ENCODE measurements at places on chromosomes 13 and 19. TPM values are rescaled to one million over a fixed set of nuclear protein-coding genes. Genes with fewer than 3 reads are reported as not detected.
A peak's percentile ranks its signal among the peaks of the same experiment; 100 is the strongest.

The PNMA8B gene
- 5.3 TPM for total RNA-seq

The GPR4 gene
- 2.2 TPM for total RNA-seq

The LMTK3 gene
- 21.0 TPM for total RNA-seq

The ATP8B3 gene
- total RNA-seq: 2.9 TPM

The CCDC169 gene
- 2.0 TPM for total RNA-seq

The DNAAF3 gene
- 7.3 TPM for total RNA-seq

The DAPK3 gene
- 113 TPM for total RNA-seq

The LHB gene
- total RNA-seq: not detected

The LRP3 gene
- total RNA-seq: 25.7 TPM

The PLEKHF1 gene
- 15.7 TPM for total RNA-seq

The NLRP11 gene
- 0.17 TPM for total RNA-seq

The PRODH2 gene
- total RNA-seq: 0.46 TPM

The ZNF433 gene
- total RNA-seq: 7.7 TPM

The ZNF563 gene
- 2.9 TPM for total RNA-seq

The TMC4 gene
- total RNA-seq: 198 TPM

The NDUFA11 gene
- 244 TPM for total RNA-seq

DNA sequence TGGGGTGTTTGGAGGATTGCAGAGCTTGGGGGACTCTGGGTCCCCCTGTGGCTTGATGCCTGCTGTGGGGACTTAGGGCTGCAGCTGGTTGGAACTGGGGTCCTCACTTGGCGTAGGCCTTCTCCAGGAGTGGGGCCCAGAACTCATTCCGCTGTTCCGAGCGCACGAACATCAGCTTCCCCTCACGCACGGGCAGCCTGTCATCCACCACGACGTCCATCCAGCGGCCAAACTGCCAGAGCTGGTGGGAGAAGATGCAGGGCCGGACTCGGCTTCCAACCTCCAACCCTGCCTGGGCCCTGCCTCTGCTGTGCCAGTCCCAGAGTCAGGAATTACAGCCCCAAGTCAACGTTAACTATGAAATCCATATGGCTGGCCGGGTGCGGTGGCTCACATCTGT, 2.6 kb downstream of the CAPN12 start:
- DNase-seq: no peak

GRCh38 chr19:2027361-2027760, 11.8 kb upstream of the BTBD2 start:
- no peak for DNase-seq

DNA sequence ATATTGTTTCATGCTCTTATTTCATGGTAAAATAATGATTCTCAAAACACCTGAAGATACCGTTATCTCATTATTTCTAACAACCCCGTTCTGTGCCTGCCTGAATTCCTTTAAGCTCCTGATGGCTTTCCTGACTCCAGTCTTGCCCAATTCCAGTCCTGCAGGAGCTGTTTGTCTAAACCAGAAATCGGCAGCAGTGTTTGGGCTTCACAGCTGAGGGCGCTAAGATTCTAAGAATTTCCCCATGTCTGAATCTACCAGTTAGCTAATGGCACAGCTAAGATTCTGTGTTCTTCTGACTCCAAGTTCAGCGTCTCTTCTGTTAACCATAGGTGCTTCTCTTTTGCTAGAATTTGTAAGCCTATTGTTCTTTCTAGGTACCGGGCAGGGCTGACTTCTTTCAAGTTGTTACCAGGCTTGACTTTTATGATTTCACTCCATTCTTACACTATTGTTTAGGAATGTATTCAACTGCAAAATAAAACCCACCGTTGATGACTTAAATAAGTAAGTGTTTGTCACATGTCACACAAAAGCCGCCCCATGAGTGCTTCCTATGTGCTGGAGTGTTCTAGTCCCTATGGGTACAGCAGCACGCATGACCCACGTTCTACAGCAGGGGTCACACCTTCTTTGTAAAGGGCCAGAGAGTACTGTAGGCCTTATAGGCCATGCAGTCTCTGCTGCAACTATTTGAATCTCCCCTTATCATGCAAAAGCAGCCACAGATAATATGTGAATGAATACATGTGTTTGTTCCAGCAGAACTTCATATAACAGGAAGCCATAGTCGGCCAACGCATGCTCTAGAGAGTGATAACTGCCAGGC, 168.3 kb upstream of the RNF113B start:
- no peak for DNase-seq

GRCh38 chr13:76538004-76538403, 348.2 kb downstream of the KCTD12 start:
- no peak for DNase-seq

- DNase-seq: no peak
These were observed 2.1 kb upstream of the GPC6 start for GRCh38 chr13:93224535-93224934.

- DNase-seq: no peak
These were observed 54.9 kb downstream of the COLGALT1 start for GRCh38 chr19:17610384-17610783.

DNA sequence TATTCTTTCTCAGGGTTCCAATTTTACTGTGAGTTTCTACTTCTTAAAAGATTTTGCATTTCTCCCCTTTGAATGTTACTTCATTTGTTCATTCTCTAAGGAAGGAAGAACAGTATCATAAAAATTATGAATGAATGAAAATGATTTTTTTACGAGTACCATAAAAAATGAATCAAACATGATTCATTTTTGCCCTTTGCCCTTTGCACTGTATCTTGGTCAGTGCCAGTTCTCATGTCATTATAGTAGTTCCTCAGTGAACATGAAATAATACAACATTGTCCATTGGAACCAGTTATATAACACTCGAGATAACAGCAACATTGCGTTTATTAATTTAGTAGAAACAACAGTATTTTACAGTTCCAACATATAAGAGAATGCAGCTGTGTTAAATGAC, 28.8 kb downstream of the FLT1 start:
- no peak for DNase-seq

- DNase-seq: no peak
These were observed 96.7 kb downstream of the RNASEH2B start for GRCh38 chr13:51006067-51006845.

- DNase-seq: peak; percentile 12
These were observed 603 bp upstream of the ZNF132 start for GRCh38 chr19:58440556-58440955.

DNA sequence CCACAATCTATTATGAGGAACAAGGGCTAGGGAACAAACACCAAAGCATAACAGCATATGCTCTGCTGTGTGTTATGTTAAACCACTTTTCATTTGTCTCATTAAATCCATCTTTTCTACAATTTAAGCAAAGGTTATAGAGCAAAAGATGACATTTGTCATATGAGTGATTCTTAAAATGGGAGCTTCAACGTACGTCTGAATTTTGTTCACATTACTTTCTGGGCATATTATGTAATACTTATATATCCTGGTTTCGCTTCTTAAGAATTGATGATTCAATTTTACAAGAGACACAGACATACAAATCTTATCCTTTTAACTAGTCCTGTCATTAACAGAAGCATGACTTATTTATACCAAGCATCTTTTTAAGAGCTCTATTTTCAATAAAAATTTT, 3.3 kb upstream of the TPP2 start:
- DNase-seq: no peak

GRCh38 chr19:36972571-36972970, 56.4 kb downstream of the ZNF568 start:
- DNase-seq: no peak

DNA sequence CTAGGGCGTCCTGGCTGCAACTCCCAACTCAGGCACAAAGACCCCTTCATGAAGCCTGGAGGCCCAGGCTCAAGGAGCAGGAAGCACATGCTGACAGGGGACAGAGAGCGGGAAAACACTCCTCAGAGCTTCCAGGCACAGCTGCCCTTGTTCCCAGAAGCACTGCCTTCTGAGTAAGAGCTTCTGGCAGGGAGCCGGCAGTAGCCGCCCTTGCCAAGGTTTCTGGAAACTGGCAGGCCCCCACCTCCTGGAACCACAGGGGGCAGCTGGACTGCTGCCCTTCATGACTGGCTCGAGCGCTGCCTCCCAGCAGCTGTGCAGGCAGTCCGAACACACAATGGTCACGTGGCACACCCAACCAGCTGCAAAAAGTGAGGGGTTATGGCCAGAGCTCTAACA, 33.6 kb upstream of the EPHX3 start:
- DNase-seq: peak; percentile 81

DNA sequence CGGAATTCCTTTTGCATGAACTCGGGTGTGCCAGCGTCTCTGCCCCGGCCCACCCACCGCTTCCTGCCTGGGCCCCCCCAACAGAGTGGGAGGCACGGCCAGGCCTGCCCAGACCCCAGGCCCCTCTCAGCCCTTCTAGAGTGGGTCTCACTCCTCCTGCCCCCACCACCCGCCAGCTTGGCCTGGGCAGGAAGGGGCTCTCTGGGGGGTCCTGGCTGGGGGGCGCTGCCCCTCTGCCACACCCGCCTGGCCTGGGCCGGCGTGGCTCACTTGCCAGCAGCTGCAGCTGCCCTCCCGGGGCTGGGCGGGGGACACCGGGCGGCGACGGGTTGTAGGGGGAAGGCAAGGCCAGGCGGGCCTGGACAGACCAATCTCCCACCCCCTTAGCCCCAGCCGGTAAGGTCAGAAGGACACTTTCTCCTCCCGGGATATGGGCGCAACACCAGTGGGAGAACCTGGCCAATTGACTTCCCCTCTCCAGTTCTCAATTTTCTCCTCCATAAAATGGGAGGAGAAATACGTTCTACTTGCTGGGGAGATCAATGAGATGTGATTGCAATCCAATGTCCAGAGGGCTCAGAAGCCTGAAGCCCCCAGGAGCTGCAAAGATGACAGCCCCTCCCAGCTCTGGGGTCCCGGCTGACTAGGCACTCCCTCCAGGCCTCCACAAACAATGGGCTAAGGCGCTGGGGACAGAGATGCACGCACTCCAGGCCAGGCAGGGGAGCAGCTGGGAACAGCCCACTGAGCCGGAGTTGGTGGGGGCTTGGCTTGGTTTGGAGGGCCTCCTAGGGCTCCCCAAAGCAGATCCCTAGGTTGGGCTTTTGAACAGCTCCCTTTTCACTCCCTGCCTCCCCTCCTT, 2.4 kb downstream of the CRLF1 start:
- no peak for DNase-seq

DNA sequence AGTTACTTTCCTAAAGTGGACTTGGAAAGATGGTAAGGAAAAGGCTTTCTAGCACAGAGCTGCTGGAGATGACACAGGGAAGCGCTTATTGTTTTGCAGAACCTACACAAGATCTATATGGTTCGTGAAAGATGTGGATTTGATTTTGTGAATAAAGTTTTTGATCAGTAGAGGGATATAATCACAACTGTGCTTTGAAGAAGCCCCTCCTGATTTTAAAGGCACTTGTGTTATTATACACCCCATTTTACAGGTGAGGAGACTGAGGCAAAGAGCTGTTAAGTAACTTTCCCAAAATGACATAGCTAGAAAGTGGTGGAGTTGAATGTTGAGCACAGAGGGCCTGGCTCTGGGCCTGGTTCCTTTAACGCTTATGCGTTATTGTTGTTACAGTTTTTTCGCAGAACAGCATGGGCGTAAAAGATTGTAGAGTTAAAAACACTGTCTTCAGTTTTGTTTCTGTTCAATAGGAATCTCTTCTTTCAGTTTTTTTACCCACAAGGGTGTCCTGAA, 1.4 kb downstream of the TDRD3 start:
- no peak for DNase-seq

DNA sequence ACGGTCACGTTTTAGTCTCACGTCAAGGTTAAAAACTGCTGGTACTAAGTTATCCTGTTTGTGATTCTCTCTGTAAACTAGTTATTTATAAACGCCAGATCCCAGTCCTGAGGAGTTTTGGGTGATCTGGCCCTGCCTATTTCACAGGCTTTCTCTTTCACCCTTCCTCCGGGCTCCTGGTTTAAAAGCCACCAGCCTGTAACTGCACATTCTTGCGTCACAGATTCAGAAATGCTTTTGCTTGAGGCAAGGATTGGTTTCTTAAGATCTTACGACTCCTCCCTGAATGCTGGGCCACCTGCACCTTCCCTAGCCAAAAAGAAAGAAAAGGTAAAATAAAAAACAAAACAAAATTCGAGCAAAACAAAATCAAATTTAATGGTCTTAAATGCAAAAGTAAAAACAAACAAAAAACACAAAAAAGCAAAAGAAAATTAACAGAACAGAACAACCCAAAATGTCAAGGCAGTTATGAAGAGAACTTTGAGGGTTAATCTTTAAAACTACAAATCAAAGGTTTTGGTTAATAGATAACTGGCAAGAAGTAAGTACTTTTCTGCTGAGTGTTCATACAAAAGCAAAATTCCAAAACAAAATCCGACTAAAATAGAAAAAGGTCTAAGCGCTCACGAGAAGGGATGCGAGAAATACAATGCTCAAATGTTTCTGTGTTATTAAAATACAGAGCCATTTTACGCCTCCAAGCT, 18.6 kb upstream of the TIMM44 start:
- no peak for DNase-seq

GRCh38 chr19:6073858-6074708, 36.2 kb downstream of the RFX2 start:
- no peak for DNase-seq

GRCh38 chr19:41023193-41023592, 32.1 kb downstream of the CYP2B6 start:
- no peak for DNase-seq

- peak; percentile 35 for DNase-seq
These were observed 443 bp downstream of the TBXA2R start for GRCh38 chr19:3606174-3606689.
